ENCODE measurements at places on chromosomes 4 and X.
A peak's percentile ranks its signal among the peaks of the same experiment; 100 is the strongest.

DNA sequence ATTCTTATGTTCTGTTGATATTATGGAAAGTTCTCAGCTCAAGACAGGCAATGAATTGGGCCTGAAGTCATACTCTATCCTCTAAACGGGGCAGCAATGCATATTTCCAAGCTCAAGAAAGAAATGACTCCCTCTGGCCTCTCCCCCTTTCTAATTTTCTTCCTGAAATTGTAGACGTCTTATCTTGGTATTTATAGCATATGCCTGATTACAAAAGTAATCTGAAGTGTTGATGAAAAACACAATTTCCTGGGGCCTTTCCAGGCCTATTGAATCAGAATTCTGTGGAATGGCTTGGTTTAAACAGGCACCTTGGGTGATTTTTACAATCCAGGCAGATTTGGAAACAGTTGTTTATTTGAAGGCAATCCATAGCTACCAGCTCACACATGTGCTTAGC, 21.4 kb upstream of the PGRMC2 start:
- no peak for DNase-seq

DNA sequence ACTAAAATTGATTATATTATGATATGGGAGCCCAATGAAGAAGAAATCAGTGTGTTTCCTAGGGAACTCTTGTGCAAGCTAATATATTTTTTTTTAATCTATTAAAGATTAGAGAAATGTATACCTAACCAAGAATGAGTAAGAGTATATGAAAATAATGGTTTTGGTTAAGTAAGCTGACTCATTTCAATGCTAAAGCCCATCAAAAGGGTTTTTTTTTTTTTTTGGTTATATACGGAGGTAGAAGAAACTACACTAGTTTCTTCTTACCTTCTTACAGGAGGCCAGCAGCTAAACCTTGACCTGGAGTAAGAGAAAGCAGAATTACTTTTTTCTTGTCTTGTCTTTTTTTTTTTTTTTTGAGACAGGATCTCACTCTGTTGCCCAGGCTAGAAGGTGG, 27.5 kb downstream of the RUFY3 start:
- DNase-seq: no peak

GRCh38 chr4:680551-680927, 6.2 kb downstream of the MYL5 start:
- no peak for DNase-seq

DNA sequence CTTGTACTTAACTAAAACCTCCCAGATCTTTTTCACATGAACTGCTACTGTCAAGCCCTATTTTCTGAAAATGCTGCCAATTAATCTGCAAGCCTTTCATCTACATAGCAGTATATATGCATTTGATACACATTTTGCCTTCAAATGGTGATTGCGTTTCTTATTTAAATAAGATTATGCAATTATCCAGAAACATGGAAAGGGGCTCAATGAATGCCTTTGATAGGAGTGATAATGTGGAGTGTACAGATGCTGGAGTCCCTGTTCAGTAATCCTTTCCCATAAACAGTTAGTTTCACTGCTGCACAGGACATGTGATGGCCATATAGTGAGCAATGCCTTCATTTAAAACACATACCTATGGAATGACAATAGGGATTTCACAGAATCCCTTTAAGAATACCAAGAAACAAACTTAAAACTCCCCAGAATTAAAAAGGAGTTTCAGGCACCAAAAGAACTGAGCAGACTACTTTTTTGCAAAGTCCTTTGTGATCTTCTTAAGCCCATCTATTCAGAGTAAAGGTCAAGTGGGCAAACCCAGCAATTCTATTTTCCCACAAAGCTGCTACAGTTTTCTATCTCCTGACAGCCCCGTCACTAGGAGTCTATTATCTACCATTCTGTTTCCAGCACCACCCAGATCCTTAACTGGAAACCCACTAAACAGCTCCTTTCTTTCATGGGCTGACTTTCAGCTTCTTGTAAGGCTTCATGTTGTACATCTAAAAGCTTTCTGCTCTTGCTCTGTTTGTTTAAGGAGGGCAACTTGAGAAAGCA, 120.3 kb downstream of the UNC5C start:
- no peak for DNase-seq

DNA sequence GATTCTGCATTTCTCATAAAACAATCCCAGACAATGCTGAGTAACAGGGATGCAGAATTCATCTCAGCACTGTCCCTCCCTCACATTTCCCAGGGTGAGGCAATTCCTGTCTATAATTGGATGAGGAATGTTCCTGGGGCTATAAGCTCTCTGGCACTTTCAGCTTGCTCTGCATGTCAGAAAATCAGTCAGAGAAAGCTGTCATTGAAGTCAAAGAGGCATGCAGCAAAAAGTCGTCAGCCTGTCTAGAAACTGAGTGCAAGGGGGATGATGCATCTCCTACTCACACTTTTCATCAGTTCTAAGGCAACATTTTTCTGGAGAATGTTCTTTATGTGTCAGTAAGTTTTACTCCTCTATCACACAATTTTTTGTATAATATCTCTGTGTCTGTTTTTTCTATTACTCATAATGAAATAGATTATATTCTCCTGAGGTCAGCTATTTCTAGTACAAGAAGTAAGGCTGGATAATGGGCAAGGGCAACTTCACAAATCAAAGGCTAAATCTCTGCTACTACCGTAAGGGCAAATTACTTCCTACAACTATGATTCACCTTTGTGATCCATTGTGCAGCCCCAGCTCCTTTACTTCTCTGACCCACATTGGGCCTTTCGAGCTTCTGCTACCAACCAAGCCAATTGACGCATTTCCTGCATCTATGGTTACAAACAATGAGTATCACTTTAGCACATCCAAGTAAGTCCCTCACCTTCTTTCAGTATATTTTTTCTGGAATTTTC, 56.0 kb downstream of the TASL start:
- no peak for DNase-seq

- peak; percentile 6 for DNase-seq
These were observed 689 bp downstream of the SSR4 start for GRCh38 chrX:153794897-153795816.

GRCh38 chrX:152823657-152824056, 6.9 kb downstream of the CETN2 start:
- DNase-seq: no peak

- no peak for DNase-seq
These were observed 64.5 kb downstream of the ARL9 start for GRCh38 chr4:56570041-56570440.

- DNase-seq: no peak
These were observed at the start of gene HS6ST2 for GRCh38 chrX:132958091-132958703. HS6ST2 (minus strand) TSS chrX:132958629.
